ENCODE measurements at places on chromosomes 4 and X.
A peak's percentile ranks its signal among the peaks of the same experiment; 100 is the strongest.

DNA sequence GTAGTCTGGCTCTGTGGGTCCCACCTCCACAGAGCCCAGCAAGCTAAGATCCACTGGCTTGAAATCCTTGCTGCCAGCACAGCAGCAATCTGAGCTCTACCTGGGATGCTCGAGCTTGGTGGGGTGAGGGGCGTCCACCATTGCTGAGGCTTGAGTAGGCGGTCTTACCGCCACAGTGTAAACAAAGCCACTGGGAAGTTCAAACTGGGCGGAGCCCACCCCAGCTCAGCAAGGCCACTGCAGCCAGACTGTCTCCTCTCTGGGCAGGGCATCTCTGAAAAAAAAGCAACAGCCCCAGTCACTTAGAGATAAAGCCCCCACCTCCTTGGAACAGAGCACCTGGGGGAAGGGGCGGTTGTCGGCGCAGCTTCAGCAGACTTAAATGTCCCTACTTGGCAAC, 243.2 kb upstream of the POF1B start:
- no peak for DNase-seq

DNA sequence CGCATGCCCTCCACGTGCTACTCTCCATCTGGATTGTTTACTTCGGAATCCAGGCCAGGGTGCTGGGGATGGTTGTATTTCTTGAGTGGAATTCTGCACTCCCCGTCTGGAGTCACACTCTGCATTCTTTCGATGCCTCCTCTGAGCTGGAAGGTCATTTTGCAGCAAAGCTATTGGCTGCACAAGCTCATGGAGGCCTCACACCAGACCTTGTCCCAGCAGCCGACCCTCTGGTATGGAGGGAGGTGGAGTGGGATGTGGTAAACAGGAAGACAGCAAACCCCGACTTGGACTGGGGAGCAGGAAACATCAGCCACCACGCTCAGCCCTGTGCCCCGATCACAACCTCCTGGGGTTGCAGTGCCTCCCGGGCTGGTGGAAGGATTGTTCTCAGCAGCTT, 225.3 kb upstream of the LNX1 start:
- DNase-seq, result no peak

- DNase-seq, result no peak
Observed at GRCh38 chrX:153600032-153600373, 1.1 kb upstream of the CCNQ start.

DNA sequence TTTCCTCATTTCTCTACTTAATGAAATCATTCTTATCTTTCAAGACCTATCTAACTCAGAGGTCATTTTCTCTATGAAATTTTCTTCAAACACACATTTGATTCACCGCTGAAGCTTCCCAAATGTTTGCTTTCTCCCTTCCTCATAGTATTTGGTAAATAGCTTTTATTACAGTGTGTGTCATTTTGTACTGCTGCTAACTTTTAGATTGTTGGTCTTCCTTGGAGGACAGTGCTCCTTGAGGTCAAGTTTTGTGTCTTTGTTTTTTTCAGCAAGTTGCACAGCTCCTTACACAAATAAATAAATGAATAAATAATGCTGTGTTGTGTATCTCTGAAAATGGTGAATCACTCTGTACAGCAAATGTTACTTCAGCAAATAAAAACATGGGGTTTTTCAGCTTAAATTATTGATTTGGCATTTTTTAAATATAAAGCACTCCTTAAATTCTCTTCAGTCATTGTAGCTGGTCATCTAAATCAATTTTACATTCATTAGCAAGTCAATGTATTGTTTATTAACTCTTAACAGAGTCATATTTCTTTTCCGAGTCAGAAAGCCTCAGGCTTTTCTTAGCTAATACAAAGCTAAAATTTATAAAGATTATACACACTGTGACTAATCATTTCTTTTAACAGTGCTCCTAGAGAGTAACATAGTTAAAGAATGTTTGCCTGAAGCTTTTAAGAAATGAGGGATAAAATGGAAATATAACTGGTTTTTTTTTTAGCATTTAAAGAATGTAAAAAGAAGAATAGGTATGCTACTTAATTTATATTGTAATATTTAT, 30.1 kb upstream of the MAD2L1 start:
- no peak for DNase-seq

DNA sequence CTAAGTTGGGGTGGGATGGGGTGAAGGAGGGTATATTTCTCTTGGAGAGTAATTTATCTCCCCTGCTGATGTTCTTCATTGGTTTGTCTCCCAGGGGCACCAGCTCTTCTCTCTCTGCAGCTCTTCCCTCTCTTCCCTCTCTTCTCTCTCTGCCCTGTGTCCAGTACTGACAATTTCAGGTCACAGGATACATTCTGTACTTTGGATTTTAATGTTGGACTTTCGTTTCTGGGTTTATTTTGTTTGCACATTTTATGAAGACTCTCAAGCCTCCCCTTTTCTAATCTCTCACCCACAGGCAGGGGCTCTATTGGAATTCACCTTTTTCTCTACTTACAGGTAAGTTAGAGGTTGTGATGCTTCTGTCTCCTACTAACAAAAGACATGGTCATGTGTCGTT, 165.5 kb downstream of the CPEB2 start:
- no peak for DNase-seq

DNA sequence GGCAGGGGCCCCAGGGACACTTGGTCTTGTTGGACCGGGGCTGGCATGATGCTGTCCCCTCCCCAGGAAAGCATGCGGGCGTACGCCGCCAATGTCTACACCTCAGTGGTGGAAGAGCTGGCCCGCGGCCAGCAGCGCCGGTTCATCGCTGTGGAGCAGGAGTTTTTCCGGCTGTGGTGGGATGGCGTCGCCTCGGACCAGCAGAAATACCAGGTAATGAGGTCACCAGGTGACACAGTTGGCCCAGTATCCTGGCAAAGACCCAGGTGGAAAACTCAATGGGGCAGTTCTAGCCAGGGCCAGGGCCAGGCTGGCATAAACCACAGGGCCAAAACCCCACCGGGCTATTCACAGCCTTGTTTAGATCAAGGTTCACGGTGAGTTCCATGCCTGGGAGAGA, 1.5 kb downstream of the MAN2B2 start:
- DNase-seq, result no peak

DNA sequence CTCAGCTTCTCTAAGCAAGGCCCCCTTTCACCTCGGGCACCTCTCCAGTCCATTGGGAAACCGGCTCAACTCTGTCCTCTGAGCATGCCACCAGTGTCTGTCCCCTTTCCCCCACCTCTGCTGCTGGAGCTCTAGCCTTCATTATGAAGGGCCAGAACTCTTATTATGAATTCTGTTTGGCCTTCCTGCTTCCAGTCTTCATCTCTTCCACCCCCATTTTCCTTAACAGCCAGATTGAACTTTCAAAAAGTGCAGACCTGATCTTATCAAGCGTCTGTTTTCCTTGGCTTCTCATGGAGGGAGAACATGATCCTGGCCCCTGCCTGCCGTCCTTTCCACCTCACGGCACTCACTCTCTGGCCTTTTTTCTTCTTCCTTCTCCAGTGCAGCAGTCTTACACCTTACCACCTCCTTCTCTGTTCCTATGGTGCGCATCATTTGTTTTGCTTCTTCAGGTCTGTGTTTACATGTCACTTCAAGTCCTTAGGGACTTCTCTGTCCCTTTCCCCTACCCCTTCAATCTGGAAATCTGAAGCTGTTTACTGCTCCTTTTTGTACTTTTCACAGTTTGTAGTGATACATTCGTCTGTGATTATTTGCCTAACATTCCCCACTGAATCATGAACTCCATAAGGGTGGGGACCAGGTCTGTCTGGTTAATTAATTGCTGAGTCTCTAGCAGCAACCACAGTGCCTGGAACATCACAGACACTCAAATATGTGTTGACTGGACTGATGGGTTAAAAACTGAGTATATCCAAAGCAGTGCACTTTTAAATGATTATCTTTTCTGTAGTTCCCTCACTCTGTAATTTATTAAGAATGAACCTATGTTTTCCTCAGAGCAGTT, 55.8 kb downstream of the FNIP2 start:
- DNase-seq, result no peak

- no peak for DNase-seq
Observed at GRCh38 chr4:8205241-8205707, 6.2 kb downstream of the SH3TC1 start.

GRCh38 chr4:124947622-124948265, 235.2 kb upstream of the ANKRD50 start:
- no peak for DNase-seq

GRCh38 chrX:87924619-87925018, 407.0 kb downstream of the KLHL4 start:
- no peak for DNase-seq

DNA sequence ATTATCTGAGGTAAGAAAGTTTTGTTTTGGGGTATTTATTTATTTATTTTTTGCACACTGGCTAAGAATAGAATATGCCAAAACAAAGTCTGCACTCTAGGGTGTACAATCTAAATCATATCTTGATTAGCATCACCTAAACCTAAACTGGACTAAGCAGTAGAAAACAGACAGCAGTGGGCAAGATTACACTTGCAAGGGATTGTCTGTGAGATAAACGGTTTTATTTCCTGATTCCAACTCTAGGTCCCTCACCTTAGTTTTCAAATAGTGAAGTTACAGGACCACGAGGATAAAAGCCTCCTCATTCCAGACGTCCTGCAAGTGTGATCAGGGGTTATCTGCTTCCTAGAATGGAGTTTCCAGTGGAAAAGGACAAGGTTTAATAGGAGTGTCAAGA, 86.1 kb downstream of the SH3RF1 start:
- no peak for DNase-seq

DNA sequence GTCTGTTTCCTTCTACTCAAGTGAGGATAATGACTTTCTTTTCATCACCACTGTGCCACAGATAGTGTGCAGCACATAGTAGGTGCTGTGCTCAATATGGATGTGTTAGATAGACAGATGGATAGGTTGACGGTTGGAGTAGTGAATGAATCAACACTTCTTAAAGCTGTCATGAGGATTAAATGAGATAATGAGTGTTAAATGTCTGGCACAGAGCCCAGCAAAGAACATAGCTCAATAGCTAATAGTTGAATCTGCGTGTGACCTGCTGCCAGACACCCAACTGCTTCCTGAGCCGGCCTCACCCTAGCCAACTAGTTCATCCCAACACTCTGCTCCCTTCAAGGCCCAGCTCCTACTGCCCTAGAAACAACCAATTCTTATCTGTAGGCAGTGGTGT, 67.7 kb upstream of the PJA1 start:
- no peak for DNase-seq

DNA sequence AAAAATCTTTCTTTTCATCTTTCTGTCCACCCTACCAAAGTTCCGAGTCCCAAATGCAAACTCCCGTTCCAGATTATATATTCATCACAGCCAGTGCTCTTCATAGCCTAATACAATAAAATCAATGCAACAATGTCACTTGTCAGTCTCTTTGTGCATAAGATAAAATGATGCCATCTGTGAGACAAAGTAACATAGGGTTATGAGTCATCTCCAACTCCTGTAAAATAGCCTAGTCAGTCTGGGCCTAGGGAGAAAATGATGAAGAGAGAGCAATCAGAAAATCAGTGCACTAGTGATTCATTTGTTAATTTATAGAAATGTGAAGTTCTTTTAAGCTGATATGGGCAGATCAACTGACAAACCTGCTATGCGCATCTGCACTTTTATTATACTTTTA, 689.1 kb upstream of the DIAPH2 start:
- no peak for DNase-seq

- no peak for DNase-seq
Observed at GRCh38 chr4:81606801-81607501, 135.2 kb upstream of the RASGEF1B start.

DNA sequence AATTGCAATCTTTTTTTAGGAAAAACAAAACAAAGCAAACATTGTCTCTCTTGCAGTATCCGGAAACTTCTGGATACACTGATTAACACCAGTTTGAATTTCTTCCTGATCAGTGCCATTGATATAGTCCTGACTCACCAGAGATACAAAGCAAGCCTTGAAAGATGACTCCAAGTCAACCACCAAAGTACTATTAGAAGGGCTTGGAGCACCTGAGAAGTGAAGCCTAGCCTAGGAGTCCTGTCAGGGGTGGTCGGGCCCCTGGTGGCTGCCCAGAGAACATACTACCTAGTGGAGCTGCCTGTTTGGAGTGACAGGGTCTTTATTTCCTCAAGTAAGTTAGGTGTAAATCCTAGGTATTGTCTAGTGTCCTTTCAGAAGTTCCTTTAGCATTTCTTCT, 593.2 kb downstream of the ZNF674 start:
- DNase-seq, result no peak

DNA sequence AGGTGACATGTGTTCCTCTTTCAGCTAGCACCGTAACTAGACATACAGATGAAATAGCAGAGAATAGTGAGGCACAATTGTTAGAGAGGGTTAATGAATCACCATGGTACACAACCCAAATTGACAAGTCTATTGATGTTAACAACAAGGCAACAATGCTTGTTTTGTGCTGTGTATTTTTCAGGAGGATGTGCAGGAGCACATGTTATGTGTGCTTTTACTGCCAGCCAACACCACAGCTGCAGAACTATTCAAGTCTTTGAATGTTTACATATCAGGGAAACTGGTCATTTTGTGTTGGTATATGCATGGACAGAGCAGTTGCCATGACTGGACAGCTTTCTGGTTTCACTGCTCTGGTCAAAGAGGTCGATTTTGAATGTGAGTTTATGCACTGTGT, 32.8 kb downstream of the STBD1 start:
- DNase-seq, result peak; percentile 3

DNA sequence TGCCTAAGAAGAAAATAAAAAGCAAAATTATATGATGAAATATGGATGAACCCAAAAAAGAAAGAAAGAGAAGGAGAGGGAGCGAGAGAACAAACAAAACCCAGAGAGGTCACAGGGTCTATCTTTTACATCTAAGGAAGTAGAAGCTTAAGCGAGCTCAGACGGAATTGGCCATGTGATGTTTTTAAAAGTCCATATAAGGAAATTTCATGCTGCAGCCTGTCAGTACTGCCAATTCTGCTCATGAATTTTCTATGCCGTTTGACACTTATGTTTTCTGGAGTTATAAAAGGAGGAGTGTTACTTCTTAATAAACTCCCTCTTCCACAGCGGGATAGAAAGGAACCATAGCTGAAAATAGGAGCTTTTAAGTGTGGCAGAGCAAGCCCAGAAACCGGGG, 32.9 kb upstream of the DCX start:
- DNase-seq, result no peak

DNA sequence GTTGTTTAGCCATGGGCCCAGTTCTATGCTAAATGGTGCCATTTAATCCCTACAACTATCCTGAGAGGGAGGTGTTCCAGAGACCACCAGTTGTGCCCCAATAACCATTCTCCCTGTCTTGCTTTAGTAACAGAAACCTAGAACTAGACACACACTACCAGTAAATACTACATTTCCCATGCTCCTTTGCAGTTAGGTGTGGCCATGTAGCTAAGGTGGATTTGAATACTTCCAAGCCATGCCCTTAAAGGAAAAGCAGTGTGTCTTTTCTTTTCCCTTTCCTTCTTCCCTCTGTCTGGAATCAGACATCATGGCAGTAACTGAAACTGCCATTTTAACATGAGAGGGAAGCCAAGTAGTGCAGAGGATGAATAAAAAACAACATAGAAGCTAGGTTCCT, 90.9 kb upstream of the TMEM33 start:
- no peak for DNase-seq

GRCh38 chrX:154022108-154022507, 2.4 kb upstream of the IRAK1 start:
- no peak for DNase-seq

- DNase-seq, result no peak
Observed at GRCh38 chr4:156547891-156548290, 423.7 kb downstream of the PDGFC start.
